WTC11 (cell line): ENCODE measurements at places on chromosomes 6 and 20. TPM values are rescaled to one million over a fixed set of nuclear protein-coding genes. Genes with fewer than 3 reads are reported as not detected.

TCFL5 gene
- total RNA-seq: 19.7 to 20.4 TPM (median 20.3 TPM) in 3 replicates

GTSF1L gene
- not detected in 3 replicates for total RNA-seq

SKIC2 gene
- total RNA-seq: 80.0 to 84.0 TPM (median 81.8 TPM) in 3 replicates

ANKRD66 gene
- not detected in 3 replicates for total RNA-seq

OR2B6 gene
- not detected in 3 replicates for total RNA-seq

ASIP gene
- total RNA-seq: not detected in 3 replicates

TP53TG5 gene
- total RNA-seq: 0.37 to 0.85 TPM in 2 of 3 replicates, not detected in the other

GRCh38 chr6:56359201-56359899, 112.0 kb upstream of the COL21A1 start:
- peak; percentile 69 for DNase-seq

GRCh38 chr20:60424267-60424902, 466.2 kb downstream of the CDH26 start:
- no peak for DNase-seq

DNA sequence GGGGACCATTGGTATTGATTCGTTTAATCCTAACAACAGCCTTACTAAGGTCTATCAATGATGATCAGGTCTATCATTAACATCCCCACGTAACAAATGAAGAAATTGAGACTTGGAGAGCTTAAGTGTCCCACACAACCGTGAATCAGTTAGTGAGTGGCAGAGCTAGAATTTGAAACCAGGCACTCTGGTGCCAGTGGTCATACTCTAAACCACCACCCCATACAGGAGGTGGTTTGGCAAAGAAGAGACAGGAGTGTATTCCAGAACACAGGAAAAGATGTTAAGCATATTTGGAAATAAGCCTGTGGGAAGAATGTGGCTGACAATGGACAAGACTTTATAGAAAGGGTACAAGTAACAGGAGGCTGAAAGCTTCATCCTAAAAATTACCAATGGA, 35.7 kb upstream of the MARCKS start:
- DNase-seq: no peak

DNA sequence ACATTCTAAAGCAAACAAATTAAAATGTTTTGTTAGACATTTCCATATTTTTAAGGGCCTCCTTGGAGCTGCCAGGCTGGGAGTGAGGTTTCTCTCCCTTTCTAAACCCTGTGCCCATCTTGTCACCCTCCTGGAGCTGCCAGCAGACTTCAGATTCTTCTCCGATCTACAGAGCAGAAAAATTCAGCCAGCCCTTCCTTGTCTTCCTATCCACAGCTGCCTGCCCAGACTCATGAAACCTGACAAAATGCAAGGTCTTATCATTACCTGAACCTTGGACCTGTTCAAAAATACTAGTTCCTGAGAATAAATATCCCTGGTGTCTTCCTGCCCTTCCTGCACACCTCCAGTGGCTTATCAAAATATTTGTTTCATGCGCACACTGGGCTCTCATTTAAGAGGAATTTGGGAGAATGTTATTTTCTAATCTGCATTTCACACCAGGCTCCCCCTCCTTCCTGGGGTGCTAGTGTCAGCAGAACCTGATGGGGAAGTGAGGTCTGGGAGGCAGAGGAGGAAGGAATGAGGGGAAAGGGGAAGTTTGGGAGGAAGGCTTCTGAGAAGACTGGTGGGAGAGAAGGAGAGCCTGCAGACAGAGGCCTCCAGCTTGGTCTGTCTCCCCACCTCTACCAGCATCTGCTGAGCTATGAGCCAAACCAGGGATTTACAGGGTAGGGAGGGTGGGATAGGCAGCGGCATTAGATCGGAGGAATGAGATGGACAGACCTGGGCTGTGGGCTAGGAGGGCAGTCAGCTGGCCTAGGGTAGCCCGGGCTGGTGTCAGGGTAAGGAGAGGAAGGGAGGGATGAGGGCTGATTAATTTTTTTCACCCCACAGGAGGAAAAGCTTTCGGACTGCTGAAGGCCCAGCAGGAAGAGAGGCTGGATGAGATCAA, at the start of gene AIF1:
TSS of gene AIF1 (plus strand) at position 551 of the 895 bp plus-strand sequence. CDS start at position 647, 96 bp downstream.
- no peak for DNase-seq

- DNase-seq: peak; percentile 86
Measured at GRCh38 chr20:62929051-62929538, 2.8 kb upstream of the DIDO1 start.

DNA sequence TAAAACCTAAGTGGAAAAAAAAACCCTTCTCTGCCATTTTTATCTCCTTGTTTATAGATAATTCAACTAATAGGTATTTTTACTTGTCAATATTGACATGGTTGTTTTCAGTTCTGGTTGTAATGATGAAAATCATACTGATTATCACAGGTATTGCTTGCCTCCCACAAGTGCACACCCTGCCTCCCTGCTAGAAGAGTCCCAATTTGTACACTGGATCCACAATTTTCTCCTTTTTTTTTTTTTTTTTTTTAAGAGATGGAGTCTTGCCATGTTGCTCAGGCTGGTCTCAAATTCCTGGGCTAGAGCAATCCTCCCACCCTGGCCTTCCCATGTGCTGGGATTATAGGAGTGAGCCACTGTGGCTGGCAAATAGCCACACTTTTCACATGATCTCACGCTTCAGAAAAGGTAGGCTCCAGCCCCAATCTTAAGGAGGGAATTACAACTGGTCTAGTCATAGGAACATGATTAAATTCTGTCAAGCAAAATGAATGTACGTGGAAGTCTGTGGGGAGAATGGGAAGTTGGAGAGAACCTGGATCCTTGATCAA, 12.3 kb downstream of the DYNLT2 start:
- no peak for DNase-seq

DNA sequence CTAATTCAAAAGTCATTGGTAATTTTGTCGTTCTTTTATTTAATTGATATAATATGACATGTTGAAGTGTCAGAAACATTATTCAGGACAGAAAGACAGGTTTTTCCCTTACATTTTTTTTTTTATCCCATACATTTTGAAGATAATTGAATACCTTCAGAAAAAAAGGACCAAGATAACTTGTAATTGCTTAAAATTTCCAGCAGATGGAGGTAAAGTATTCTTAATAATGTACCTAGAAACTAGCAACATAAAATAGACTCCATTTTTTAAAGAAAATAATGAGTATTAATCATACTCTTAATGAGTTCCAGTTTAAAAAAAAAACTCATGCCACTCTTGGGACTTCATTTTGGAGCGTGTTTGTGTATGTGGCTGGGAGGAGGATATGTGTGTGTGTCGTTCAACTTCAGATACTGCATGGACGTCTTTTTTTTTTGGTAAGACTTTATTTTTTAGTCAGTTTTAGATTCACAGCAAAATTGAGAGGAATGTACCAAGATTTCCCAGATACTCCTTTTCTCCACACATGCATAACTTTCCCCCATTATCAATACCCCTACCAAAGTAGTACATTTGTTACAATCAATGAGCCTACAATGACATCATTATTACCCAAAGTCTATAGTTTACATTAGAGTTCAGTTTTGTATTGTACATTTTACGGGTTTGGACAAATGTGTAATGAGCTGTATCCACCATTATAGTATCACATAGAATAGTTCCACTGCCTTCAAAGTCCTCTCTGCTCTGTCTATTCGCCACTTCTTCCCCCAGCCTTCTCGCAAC, 79.4 kb downstream of the ROS1 start:
- DNase-seq: no peak

- DNase-seq: no peak
Measured at GRCh38 chr20:64247970-64248841, 7.3 kb upstream of the PCMTD2 start.

GRCh38 chr6:138044458-138044857, 62.8 kb downstream of the PERP start:
- no peak for DNase-seq

GRCh38 chr20:19212821-19213502, 520 bp downstream of the SLC24A3 start:
- peak; percentile 77 for DNase-seq

- DNase-seq: no peak
Measured at GRCh38 chr20:44367746-44368145, 12.2 kb downstream of the HNF4A start.

DNA sequence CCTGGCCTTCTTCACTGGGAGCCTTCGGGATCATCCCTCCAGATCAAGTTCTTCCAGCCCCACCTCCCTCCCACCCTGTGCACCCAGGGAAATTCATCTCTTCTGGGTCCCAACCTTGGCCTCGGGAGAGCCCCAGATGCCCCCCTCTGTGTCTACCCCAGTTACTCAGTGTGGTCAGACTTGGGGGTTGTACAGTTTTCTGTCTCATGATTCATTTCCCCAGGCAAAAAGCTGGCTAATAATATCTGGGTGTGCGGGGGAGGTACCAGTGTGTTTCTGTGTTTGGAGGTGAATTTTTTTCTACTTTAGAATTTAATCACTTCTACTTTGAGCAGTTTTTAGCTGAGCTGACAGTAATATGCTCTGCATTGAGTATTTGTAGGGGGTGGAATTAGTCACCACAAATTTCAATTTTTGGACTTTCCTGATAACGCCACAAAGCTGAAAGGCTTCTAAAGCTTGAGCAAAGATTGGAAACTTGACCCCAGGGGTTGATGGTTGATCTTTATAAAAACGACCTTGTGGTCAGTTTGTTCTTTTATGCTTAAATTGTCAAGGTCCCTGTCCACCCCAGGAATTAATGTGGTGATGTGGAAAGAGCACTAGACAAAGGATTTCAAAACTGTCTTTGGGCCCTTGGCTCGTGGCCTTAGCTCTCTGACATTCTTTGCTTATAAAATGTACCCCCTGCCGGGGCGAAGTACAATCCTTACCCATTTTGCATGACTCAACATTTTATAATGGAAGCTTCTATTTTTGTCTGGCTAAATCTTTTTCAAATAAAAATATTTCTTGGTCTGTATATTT, 284.7 kb upstream of the TAB2 start:
- no peak for DNase-seq

- no peak for DNase-seq
Measured at GRCh38 chr20:45096781-45097180, 4.1 kb downstream of the KCNS1 start.

- no peak for DNase-seq
Measured at GRCh38 chr6:132179955-132180354, 221.3 kb downstream of the MOXD1 start.
